ENCODE measurements at places on chromosomes 6 and 20.

GRCh38 chr6:78511009-78511408 is 356.3 kb upstream of the IRAK1BP1 start:
- no peak for DNase-seq

GRCh38 chr20:9031991-9032390 is 36.9 kb upstream of the PLCB4 start:
- DNase-seq, result no peak

GRCh38 chr20:50220894-50221365 is 30.3 kb downstream of the CEBPB start:
- no peak for DNase-seq

- no peak for DNase-seq
Measured at GRCh38 chr6:52494298-52495072, 74.3 kb downstream of the EFHC1 start.

- DNase-seq, result no peak
Measured at GRCh38 chr20:10369723-10370090, 64.3 kb downstream of the MKKS start.

- DNase-seq, result peak; percentile 59
Measured at GRCh38 chr6:129748212-129748900, 38.4 kb upstream of the ARHGAP18 start.

- DNase-seq, result peak; percentile 68
Measured at GRCh38 chr6:158072083-158072721, 90.5 kb downstream of the SYNJ2 start.

DNA sequence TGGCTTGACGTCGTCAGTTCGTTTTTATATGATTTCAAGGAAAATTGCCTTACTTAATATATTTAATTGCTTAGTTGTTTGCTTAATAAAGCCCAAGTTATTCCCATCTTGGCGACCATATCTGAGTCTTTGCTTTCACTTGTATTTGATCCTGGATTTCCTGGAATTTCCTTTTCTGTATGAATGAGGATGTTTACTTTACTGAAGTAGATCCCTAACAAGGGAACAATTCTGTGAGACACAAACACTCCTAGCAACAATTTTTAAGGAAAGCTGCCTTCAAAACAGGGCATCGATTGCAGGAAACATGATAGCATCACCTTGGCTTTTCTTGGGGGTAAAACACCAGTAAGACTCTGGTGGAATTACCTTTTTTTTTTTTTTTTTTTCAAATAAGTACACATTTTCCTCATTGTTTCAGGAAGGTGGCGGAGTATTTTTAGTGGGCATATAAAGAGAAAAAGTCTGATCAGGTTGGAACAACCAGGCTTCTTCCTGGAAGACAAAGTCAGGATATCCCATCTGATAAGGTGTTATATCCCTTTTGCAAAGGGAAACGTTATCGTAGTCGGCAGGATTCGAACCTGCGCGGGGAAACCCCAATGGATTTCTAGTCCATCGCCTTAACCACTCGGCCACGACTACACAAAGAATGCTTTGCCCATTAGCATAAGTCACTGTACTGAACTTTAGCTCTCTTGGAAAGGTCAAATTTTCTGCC is 68.5 kb upstream of the ZNF184 start:
- DNase-seq, result no peak

- no peak for DNase-seq
Measured at GRCh38 chr6:154382740-154383139, 26.1 kb upstream of the IPCEF1 start.

DNA sequence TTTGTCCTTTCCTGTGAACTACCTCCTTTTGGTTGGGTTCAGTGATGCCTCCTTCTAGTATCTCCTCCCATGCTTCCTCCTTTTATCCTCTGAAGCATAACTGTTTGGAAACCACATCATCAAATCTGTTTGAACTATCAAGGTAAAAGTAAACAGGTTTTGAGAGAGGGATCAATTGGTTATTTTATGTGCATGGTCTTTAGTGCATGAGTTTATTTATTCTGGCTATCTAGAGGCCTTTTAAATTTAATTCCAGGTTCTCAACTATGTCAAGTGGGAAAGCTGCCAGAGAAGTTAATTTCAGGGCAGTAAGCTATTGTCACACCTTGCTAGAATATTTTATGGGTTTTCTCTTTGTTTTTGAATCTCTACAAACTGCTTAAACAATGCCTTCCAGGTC is 54.1 kb downstream of the WASF1 start:
- no peak for DNase-seq

DNA sequence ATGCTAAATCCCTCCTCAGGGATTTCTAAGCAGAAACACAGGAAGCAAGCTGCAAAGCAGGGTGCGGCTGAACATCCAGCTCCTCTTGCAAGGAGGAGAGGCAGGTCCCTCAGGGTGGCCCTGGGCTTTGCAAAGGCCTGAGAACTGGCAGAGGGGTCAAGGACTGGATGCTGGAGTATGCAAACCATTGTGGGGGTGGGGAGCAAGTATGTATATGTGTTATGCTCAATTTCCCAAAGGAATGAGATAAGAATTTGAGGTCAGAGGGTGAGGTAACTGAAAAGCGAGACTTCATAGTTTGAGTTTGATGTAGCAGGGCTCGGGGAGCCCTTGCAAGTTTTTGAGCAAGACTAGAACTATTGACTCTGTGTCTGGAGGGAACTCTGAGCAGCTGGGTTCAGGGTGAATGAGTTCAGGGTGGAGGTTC is 11.2 kb downstream of the SLC22A2 start:
- DNase-seq, result no peak

DNA sequence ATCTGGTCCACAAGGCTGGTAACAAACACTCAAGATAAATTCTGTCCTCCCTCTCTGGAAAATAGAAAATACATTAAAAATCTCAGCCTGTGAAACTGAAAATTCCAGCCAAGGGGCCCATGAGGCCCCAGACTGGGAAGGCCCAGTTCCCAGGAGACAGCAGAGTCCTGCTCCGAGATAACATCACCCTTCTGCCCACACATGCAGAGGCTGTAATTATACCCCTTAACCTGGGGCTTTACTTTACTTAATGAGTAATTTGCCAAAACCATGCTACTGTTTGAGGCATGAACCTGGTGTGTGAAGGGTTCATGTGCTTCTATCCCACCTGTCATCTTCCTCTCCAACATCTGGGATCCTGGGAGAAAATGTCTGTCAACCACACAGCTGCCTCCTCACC is 398.9 kb upstream of the SULF2 start:
- no peak for DNase-seq

DNA sequence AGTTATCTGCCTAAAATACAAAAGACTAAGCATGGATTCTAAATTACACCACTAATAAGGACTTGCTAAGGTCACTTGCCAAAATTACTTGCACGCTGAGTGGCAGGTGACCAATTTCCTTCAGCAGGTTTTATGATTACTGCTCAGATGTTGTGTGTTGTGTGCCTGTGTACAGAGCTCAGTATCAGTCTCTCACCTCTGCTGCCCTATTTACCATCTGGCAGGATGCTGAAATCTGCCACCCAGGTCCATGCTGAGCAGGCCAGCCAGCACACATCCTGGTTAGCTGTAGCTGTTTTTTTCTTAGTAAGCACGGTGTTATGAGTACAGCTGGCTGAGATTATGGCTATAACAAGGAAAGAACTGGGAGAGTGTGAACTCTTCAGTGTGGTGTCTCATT is 34.0 kb downstream of the ELOVL4 start:
- no peak for DNase-seq

DNA sequence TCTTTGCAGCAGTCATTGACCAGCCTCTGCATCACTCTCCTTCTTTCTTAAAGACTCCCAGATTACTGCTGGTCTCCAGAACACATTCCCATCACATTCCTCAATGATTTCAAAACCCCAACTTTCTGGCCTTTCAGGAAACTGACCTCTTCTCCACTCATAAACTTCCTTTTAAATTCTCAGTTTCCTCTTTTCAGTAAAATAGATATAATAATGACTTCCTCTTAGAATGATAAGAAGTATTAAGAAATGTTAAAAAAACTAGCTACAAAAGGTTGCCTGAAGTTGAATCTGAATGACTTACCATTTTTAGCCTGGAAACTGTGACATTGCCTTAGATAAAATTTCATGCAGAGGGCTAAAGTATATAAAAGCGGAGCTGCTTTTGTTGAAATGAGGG is 239.3 kb downstream of the OGFRL1 start:
- no peak for DNase-seq

DNA sequence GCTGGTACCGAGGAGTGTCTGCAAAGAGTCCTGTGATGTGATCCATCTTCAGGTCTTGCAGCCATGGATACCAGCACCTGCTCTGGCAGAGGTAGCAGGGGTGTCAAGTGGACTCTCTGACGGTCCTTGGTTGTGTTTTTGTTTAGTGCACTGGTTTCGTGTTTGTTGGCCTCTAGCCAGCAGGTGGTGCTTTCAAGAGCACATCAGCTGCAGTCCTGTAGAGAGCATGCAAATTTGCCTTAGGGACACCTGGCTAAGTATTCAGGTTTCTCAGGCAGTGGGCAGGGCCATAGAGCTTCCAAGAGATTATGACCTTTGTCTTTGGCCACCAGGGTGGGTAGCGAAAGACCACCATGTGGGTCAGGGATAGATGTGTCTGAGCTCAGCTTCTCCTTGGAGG is 14.5 kb upstream of the RGS17 start:
- DNase-seq, result no peak

- no peak for DNase-seq
Measured at GRCh38 chr6:85110943-85111342, 338.9 kb upstream of the NT5E start.

- no peak for DNase-seq
Measured at GRCh38 chr20:25061103-25061799, 3.3 kb upstream of the ACSS1 start.

GRCh38 chr6:72412709-72413044 is 209.2 kb upstream of the KCNQ5 start:
- DNase-seq, result no peak

GRCh38 chr6:18676548-18676947 is 289.4 kb downstream of the RNF144B start:
- no peak for DNase-seq

GRCh38 chr6:76565932-76566331 is 493.5 kb upstream of the IMPG1 start:
- DNase-seq, result no peak

- no peak for DNase-seq
Measured at GRCh38 chr6:159152041-159152440, 17.2 kb upstream of the FNDC1 start.

- no peak for DNase-seq
Measured at GRCh38 chr6:149285626-149286025, 31.9 kb upstream of the TAB2 start.

GRCh38 chr6:104711371-104711770 is 148.3 kb downstream of the HACE1 start:
- no peak for DNase-seq

DNA sequence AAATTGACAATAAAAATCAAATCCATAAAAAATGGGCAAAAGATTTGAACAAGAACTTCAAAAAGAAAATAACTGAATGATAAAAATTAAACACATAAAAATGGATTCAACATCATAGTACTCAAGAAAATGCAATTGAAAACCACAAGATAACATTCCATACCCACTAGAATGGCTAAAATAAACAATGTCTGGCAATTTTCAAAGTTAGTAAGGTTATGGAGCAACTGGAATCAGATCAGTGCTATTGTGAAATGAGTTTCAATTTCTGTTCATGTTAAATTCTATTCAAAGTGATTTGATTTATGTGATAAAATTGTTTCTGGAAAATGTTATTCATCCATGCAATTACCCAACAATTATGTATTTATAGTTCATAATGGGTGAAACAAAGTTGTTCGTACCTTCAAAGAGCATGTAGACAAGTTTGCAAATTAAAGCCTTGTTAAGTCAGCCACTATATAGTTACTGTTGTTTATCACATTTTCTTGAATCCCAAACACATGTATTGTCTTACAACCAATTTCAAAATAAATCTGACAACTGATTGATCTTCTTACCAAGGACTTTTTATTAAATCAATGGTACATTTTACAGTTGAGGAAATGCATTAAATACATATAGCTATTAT is 151.5 kb upstream of the CENPW start:
- DNase-seq, result no peak

DNA sequence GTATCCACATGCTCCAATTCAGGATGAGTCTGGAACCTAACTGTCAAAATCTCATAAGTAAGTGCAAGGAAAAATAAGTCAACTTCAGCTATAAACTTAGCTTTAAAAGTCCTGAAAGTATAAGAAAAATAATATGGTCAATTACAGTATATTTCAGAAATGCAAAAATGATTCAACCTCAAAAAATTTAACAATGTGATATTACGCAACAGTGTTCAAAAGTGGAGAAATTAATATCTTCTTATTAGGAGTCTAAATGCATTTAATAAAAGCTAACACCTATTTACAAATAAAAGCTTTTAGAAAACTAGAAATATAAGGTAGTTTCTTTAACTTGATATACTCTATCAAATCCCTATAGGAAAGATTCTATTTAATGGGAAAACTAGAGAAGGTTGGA is 111.2 kb upstream of the OPRM1 start:
- no peak for DNase-seq

DNA sequence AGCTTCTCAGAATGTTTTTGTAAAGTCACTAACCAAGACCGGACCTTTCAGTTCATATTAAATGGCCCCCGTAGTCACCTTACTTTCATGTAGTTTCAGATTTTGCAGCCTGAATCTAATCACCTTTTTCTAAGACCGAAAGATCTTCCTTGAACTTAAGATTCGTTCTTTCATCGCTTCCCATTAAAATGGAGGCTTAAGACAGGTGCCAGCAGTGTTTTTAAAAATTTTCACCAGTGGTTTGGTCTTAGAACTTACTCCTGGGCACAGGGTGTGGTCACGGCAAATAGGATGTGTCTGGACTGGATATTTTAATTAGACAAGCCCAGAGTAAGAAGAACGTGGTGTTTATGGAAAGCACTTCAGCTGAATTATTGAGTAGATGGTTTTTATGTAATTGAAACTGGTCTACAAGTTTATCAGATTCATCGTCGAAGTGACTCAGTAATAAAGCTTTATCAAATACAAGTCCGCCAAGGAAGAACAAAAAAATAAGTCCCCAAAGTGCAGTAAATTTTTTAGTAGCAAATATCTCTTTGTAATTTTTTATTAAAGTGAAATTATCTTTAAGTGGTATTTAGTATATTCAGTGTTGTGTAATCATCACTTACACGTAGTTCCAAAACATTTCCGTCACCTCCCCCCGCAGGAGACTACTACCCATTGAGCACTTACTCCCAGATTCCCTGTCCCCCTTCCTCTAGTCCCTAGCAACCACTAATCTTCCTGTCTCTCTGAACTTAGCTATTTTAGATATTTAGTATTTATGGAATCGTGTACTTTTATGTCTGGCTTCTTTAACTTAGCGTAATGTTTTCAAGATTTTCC is 868 bp downstream of the SRSF3 start:
- no peak for DNase-seq

DNA sequence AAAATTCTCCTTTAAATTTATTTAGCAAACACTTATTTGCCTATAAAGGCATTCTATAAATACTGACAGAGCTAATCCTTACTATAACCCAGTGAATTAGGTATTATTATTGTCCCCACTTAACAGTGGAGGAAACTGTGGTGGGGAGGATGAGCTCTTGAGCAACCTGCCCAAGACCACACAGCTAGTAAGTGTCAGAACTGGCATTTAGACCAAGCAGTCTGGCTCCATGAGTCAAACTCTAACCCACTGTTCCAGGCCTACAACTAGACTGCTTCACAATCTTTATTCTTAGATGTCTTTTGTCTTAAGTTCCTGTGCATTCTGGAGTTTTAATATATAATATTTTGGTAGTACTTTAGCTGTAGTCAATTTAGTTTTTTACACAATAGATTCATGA is 530.8 kb downstream of the BCKDHB start:
- DNase-seq, result no peak
